ENCODE measurements at places on chromosomes 7 and 10.

DNA sequence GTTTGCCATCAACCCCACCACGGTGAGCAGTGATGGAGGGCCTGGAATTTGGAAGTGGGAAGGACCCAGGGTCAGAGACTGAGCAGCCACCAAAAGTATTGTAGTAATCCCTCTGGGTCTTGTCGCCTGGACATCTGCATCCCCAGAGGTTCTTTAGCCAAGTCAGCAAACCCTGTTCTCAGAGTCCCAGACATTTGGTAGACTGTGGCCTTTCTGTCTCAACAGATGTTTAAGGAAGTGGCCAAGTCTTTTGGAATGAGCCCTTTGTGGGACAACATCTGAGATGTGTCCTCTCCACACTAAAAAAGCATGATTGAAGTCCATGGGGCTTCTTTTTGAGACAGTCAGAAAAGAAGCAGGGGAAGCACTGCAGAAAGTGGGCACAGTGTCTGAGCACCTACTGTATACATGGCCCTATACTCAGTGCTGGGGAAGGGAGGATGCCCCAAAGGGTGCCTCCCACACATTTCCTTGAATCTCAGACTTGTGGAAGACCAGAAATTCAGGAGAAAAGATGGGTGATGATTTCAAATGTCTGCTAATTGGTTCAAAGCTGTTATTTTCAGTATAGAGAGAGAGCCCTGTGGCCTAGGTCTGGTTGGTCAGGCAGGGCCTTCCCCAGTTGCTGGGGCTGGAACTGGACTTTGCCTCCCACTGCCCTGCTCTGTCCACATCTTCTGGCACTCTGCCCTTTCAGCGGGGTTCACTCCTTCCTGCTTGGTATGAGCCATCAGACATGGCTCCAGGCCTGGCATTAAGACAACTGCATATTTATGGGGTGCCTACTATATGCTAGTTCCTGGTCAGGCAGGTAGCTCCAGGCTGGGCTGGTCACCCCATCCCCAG lies 26.5 kb upstream of the VSIR start:
- DNase-seq: no peak

GRCh38 chr10:18424200-18424599 lies 227.2 kb downstream of the NSUN6 start:
- no peak for DNase-seq

DNA sequence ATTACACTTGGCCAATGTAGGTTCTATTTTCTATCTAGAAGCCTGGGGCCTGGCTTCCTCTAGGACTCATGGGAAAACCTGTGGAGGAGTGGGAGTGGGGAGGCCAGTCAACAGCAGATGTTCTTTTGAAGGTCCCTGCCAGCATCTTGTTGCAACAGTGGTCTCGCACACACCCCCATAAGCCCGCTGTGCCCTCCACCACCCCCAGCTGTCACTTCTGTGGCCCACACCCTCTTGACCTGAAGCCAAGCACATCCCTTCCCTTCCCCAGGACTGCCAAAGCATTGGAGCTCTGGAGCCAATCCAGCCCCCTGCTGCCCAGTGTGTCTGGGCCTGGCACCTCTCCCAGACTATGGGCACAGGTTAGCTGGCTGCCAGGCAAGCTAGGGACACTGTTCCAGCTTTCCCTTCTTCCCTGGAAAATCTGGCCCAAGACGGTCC lies 1.9 kb upstream of the STX1A start:
- DNase-seq: no peak

DNA sequence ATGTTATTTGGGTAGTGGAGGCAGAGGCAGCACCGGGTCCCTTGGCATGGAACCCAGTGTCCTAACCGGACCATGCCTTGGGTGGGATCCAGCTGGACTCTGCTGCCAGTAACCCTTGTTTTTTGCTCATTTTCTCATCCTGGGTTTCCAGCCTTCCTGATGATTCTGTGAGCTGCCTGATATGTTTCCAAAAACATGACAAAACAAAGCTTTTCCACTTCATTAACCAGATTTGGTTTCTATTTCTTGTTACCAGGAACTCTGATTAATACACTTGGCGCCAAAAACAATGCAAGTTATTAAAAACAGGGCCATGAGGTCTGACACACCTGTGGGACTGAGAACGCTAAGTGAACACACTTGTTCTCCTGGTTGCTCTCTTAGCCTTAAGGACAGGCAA lies 32.8 kb upstream of the DLG5 start:
- DNase-seq: peak; percentile 80

- DNase-seq: no peak
These were observed 124.3 kb downstream of the CUX1 start for GRCh38 chr7:101941481-101942383.

GRCh38 chr7:132778761-132779160 lies 202.5 kb upstream of the PLXNA4 start:
- no peak for DNase-seq

GRCh38 chr10:16231734-16232435 lies 204.9 kb upstream of the PTER start:
- DNase-seq: no peak

DNA sequence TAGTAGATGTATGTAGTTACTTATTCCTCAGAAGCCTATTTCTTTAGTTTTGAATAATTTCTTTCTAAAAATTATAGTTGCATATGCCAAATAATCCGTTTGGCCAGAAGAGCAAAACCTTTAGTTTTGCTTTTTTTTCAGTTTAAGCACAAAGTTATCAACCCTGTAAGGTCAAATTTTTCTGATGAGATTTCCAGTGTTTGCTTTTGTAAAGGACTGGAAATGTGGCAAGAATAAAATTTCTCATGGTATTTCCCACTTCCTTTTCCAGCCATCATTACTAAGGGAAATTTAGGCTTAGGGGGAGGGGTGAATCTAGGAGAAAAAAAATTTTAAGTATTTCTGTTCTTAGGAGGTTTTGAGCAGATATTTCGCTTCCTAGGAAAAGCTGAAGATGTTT lies 7.6 kb downstream of the CALD1 start:
- no peak for DNase-seq

DNA sequence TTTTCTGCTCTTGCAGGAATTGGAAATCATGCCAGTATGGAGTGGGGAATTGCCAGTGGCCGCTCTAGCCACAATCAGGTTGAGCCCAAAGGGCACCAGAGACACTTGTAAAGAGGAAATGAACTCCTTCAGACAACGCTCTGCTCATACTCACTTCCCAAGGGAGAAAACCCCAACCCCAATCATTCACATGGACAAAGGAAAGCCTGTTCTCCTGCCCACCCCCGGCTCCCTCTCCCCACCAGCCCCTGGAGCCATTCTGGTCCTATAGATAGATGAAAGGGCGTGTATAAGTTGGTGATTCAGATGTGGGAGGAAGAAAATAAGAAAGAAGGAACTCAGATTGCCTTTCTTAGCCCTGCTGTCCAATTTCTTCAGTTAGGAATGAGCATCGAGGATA lies 57.4 kb downstream of the GFRA1 start:
- no peak for DNase-seq

DNA sequence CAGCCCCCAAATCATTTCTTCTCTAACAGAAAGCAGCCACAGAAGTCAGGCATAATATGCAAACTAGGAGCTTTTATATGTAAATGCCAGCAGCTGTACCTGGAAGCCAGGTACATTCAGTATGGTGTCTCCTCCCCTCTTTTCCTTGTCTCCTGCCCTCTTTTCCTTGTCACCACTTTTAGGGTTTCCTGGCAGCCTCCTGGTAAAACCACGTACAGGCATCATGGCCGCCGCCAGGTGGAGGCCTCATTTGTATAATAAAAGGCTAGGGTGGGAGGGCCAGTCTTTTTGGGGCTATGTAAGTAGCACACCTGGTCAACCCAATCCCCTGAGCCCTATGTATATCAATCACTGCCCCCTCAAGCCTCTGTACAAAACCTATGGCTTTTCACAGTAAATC lies 28.7 kb downstream of the PDZD8 start:
- no peak for DNase-seq

DNA sequence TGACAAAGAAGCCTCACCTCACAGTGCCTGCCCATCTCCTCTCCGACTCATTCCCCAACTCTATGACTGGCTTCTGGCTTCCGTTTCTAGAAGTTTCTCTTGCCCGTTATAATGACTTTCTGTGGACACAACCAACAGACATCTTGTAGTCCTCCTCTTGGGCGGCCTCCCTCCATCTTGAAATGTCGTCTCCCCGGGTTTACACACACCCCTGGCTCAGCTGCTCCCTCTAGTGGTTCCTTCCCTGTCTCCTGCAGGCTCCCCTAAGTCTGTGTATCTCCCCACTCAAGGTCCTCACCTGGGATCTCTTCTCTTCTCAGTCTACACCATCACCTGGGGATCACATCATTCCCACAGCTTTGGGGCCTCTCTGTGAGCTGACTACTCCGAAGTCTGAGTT lies 123.4 kb upstream of the NEBL start:
- no peak for DNase-seq

DNA sequence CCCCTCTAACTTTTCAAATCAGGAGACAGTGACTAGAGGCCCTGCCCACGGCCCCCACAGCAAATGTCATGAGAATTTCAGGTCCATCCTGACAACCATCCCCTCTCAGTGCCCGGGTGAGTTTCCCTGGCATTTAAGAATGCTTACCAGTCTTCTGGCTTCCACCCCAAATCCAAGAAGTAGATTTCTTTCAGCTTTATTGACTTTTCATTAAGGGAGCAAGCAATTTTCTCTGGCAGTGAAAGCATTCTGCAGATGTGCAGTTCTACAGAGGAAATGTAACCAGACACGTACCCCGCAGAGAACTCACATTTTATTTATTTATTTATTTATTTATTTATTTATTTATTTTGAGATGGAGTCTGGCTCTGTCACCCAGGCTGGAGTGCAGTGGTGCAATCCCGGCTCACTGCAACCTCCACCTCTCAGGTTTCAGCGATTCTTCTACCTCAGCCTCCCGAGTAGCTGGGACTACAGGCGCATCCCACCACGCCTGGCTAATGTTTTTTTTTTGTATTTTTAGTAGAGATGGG lies 120.9 kb upstream of the KCTD7 start:
- no peak for DNase-seq

DNA sequence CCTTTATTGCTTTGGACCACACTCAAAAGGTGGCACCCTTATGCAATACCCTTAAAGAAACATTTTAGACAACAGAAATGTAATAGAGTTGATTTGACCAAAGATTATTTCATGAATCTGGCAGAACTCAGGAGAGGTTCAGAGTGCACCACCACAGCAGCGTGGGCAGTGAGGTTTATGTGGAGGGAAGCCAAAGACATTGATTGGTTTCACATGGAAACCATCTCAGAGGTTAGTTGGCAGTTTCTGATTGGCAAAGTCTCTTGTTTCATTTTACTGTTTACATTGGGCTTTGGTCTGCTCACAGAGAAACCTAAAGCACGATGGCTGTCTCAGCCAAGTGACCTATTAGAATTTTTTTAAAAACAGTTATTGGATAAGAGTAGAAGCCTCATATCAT lies 101.3 kb downstream of the SDHAF3 start:
- no peak for DNase-seq

DNA sequence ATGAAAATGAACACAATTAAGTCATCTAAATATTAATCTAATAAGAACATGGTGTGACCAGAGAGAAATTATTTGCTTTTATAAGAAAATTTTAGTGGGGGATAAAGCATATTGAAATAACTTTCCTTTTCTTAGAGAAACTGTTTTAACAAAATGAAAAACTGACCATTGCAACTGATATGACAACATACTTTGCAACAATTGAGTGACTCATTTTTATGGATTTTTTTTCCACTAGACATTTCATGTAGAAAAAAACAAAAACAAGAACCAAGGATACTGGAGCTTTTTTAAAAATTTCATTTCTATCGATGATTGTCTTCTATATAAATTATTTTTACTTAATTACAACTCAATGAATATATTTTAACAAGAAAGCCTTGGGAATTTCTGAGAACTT lies 90.0 kb downstream of the C1GALT1 start:
- no peak for DNase-seq

- DNase-seq: no peak
These were observed 50.0 kb downstream of the PLXNA4 start for GRCh38 chr7:132526111-132526740.

DNA sequence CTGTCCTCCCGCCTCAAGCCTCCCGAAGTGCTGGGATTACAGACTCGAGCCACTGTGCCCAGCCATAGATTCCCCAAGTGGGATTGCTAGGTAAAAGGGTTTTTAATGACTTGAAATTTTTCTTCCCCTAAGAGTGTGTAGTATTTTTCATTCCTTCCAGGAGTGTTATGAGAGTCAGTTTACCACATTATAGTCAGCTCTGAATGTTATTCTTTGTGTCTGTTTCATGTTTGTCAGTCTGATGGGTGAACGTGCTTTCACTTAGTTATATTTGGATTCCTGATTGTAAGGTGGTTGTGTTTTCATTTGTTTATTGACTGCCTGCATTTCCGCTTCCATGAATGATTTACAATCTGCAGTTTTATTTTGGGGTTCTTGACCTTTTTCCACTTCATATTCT lies 6.3 kb downstream of the ZNF212 start:
- no peak for DNase-seq

DNA sequence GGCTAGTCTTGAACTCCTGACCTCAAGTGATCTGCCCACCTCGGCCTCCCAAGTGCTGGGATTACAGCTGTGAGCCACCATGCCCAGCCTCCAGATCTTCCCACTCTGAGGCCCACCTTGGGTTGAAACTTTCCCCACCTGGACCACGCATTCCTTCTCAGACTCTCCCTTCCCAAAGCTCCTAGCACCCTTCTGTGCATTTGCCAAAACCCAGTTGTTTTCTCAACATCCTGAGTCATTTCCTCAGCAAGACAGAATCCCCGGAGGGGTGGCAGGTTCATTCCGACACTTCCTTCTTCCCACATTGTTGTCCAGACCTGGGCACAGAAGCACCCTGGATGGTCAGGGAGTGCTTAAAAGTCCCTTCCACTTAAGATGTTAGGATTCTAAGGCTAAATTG lies 28.9 kb downstream of the BAG3 start:
- no peak for DNase-seq

DNA sequence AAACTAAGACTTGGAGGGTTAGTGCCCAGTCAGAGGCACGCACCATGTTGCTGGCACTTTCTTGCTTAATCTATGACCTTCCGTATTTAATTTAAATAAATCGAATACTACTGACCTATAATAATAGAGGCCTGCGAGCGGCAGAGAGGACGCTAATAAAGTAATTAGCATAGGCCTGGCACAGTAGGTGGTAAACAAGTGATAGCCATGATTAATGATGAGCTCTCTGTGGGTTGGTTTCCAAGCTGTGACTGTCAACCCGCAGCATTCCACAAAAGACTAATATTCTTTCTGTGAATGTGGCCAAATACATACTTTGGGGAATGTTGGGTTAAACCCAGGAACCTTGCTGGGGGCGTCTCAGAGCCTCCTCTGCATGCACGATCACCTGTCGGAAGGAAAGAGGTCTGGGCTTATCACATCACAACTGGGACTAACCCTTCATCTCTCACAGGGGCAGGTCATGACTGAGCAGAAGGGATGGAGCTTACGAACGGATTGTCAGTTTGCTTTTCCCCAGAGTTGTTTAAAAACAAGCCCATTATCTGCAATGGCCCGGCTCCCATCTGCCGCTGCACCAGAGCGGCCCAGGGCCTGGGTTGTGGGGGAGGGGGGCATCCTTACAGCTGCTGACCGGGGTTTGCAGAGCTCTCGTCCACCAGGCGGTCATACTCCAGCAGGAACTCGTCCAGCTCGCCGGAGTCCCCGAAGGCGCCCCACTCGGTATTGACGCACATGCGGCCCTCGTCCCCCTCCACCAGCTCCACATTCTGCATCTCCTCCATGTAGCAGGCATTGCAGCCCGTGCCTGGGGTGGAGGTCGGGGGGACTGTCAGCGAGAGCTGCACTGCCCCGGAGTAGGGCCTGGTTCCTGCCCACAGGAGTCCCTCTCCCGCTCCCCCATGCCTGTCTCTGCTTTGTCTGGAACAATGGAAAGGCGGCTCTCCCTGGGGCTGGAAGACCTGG lies 6.2 kb upstream of the MYL7 start:
- peak; percentile 32 for DNase-seq
